ENCODE measurements at places on chromosomes 16 and 17.

DNA sequence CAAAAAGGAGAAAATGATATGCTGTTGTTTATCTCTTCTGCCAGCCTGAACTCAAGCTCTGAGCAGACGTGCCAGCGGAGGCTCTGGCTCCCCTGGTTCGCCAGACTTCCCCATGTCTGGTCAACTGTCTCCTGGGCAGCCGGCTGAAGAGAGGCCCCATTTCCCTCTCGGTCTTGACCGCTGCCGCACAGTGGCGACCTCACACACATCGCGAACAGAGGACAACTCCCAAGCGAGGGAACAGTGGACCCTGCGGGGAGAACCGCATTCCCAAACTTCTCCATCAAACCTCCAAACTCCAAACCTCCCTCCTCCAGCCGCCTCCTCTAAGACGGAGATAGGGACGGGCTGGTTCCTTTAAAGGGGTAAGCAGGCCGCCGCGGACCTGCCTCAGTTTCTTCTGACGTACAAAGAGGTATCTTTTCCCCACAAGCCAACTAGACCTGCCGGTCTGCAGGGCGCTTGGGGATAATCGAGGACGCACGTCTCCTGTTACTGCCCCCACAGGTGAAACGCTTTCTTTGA lies 24.9 kb upstream of the RFFL start:
- DNase-seq = peak; percentile 67

- DNase-seq = no peak
Measured at GRCh38 chr17:77827511-77827910, 131.0 kb upstream of the TNRC6C start.

DNA sequence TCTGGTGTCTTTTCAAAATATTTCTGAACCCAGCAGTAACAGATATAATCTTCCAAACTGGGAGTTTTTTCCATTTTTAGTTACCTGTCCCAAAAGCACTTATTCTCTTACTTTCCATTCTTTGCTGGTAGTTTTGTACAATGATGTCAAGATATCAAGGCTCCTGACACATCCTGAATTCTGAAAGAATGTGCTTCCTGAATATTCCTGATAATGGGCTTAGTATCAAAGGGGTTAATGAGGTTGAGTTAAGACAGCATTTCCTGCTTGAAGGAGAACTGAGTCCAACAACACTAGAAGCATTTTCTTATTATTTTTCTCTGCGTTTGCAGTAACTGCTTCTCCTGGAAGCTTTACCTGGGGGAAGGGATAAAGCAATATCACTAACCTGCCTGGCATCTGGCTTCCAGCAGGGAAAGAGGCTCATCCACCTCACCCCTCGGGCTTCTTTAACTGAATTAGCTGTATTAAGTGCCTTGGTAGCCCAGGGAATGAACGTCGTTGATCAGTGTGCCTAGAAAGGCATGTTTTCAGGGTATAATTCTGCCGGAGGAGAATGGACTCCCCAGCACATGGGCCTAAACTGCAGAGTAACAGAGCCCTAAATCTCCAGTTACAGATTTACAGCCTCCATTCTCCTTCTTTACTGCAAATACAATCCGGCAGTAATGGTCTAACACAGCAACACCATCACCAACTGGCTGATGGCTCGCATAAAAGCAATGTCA lies 134.4 kb downstream of the SNX11 start:
- peak; percentile 58 for DNase-seq

DNA sequence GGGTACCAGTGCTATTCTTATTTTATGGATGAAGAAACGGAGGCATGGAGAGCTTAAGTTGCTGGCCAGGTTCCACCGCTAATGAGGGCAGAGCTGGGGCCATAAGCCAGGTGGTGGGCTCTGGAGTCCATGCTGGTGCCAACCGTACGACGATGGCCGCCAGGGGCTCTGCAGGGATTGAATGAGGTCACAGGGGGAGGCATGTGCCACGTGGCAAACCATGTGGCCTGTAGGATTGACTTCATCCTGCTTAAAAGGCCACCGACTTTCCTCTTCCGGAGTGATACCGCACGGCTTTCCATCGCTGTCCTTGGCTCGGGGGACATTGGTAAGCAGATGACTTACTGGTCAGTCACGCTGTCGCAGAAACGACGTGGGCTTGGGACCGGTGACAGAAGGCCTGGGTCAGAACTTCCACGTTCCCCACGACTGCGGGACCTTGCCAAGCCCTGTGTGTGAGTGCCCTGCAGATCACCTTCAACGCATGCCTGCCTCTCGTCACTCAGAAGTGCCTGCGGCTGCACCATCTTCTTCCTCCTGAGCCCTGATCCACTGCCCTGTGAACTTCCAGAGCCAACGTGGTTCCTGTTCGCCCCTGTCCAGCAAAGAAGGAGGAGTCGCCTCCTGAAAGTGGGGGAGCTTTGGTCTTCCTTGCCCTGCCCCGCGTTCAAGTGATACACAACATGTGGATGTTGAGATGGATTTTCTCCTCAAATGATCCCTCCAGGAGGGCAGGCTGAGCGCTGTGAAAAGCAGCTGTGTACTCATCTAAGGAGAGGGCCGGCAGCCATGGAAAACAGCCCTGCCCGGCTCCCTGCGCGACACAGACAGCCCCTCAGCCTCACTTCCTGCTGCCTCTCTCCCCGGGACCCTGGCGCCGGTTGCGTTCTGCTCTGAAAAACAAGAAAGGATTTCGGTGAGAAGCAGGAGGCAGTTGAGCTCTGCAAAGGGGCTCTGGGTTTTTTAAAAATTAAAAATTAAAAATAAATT lies 176.7 kb downstream of the C16orf95 start:
- no peak for DNase-seq

DNA sequence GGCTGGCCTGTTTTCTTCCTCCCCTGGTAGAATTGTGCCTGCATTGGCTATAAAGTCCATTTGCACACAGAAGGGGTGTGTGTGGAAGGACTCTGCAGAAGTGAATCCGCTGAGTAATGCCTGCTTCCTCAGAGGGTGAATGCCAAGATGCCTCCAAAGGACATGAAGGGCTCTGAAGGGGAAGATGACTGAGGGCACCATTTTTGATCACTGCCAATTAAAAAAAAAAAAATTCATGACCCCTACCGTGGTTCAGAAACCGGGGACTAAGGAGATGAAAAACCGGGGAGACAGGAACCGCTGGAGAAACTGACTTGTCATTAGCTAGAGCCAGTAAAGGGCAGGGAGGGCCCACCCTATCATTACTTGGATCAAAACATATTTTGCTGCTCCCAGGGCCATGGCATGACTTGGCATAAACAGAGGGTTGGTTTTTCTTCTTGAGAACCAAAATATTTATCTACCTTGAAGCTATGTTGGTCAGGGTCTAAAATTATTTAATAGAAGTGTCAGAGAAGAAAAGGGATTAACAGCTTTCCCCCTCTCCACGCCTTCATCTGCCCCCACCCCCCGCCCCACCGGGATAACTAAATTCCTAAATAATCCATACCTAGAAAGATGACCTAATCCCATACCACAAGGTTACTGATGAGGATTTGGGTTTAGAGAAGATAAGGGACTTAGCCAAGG lies 3.6 kb upstream of the USP7 start:
- DNase-seq = no peak

DNA sequence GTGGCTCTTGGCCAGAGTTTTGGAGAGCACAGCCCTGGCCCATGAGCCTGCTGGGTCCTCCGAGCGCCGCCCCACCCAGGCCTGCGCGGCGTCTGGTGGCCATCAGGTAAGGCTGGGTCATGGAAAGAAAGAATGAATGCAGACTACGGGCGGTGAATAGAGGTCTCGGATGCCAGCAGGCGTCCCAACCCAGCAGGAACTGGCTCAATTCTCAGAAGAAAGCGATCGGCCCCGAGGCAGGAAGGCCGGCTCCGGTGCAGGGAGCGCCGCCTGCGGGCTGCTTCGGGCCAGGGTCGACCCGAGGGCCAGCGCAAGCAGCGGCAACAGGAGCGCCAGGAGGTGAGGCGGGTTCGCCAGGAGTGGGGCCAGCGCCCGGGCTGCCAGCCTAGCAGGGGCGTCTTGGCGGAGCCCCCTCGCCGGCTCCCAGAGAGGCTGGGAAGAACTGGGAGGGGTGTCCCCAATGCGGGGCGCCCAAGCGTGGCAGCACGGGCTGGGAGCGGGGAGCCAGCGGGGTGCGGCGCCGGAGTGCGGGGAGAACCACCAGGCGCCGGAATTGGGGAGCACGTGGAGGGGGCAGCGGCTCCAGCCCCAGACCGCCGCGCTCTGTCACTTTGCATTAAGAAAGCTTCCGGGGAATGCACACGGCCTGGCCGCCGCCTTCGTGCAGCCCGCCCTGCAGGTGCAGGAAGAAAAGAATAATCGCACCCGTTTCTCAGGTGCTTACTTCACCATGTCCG lies 7.1 kb upstream of the TMC5 start:
- DNase-seq = no peak

GRCh38 chr16:23229714-23230113 lies 47.2 kb downstream of the SCNN1G start:
- DNase-seq = no peak

DNA sequence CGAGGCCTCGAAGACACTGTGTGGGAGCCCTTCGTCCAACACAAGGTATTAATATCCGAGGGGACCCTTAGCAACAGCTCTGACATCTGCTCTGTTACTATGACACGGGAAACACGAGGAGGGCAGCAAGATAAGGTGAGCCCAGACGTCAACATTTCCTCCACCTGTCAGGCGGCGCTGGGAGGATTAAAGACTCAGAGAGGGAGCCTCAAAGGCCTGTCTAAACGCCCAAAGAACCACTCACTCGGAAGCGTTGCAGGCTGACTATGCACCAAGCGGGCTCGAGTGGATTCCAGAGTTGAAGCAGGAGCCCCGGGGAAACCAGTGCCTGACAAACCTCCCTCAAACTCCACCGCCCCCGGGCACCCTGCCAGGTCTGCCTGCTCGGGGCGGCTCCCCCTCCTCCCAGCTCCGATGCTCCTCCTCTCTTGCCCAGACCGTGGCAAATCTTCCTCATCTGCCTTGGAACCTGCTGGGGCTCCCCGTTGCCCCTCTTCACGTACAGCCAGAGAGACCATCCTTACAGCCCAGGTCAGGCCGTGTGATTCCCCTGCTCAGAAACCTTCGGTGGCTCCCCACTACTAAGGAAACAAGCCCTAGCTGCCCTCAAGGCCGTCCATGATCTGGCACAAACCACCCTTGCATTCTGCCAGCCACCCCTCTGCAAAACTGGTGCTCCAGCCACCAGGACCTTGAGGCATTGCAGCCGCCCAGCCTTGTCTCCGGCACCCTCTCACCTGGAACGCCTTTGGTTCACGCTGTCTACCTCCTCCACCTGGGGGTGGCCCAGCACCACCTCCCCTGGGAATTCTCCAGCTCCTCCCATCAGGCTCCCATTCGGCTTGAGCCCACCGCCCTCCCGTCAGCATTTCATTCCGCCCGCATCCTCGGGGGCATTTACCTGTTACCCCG lies 16.2 kb downstream of the RPH3AL start:
- peak; percentile 45 for DNase-seq

DNA sequence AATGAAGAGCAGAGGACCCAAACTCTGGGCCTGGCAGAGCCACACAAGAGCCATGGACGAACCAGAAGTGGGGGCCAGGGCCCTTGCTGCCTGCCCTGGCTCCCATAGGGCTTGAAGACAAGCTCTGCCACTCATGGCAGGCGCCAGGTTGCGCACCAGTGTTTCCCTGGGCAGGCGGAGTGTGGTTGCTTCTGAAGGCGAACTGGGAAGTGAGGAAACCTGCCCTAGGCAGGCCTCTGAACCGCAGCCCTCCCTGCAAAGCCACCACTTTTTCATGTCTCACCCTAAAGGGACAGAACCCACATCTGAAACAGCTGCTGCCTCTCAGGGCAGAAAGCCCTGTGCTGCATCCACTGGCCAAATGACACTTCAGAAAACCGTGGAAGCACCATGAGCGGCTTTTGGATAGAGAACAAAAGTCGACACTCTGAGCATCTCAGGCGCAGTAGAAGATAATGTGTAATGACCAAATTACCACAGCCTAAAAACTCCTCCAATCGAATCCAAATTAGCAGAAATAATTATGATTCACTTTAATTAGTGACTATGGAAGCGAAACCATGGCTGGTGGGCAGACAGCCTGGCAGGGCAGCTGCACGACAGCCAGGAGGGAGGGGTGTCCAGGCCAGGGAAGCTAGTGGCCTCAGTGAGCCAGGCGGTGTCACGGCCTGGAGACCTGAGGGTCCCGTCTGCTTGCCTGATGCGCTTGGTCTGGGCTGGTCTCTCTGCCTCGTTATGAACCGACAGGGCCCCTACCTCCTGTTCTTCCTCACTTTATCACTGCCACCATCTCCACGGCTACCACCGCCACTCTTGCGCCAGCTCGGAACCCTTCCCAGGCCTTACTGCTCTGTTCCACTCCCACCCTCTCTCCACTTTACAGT lies 59.1 kb downstream of the PRMT7 start:
- DNase-seq = no peak

DNA sequence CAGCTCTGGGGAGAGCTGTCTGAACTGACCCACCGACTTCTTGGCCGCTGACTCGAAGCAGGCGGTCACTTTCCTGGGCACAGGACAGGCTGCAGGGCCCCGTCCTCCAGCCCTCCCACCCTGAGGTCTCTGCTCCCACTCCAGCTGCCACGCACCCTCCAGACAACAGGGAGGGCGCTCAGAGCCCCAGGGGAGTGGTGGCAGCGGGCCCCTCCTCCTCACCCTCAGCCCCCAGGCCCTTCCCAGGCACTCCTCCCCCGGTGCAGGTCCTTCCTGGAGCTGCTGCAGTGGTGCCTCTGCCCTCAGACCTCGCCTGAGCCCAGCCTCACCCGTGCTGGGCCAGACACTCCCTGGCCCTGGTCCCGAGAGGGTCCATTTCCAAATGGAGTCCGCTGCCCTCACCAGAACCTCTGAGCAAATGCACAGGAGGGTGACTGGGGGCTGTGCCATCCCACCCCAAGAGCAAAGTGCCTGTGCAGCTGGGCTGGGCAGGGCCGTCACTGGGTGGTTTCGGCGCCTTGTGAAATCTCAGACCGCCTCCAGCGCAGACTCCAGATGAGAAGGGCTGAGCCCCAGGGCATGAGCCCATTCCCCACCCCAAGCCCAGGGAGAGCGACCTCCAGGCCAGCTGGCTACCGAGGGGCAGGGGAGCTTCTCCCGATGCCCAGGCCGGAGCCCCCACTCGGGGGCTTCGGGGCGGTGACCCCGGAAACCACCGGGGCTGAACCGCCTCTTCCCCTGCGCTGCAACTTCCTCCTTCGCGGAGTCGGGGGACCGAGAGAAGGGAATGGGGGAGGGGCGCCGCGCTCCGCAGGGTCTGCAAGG lies 717 bp downstream of the CYBA start:
- no peak for DNase-seq

DNA sequence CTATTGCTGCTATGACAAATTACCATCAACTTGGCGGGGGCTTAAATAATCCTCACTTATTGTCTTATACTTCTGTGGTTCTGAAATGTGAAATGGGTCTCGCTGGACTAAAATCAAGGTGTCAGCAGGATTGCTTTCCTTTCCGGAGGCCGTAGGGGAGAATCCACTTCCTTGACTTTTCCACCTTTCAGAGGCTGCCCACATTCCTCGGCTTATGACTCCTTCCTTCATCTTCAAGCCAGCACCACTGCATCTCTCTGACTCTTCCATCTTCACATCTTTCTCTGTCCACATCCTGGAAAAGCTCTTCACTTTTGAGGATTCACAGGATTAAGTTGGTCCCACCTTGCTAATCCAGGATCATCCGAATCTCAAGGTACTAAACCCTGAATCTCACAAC lies 217.8 kb downstream of the GRIN2A start:
- no peak for DNase-seq

DNA sequence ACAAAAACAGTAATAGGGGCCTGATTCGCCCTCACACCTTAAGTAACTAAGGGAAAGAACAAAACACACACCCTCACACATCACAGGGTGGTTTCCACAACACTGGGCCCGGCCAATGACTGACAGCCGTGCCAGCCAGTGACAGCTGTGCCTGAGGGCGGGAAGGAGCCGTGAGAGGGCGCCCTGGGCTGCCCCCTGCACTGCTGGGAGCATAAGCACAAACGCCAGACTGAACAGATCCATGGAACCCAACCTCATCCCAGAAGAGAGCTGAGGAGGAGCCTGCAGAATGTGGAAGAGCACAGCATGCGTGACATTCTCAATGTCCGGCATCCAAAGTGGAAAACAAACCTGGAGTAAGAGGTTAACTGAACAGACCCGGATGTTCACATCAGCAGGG lies 16.0 kb downstream of the CSNK1D start:
- peak; percentile 44 for DNase-seq

Data from lung microvascular endothelial cell (primary cell).